Activated CD4-positive, CD25-positive, alpha-beta regulatory T cell treated with anti-CD3 and anti-CD28 coated beads, Interleukin-2, amount 50 U/mL, for 72 hours (primary cell): ENCODE measurements at places on chromosomes 7 and 10.

DNA sequence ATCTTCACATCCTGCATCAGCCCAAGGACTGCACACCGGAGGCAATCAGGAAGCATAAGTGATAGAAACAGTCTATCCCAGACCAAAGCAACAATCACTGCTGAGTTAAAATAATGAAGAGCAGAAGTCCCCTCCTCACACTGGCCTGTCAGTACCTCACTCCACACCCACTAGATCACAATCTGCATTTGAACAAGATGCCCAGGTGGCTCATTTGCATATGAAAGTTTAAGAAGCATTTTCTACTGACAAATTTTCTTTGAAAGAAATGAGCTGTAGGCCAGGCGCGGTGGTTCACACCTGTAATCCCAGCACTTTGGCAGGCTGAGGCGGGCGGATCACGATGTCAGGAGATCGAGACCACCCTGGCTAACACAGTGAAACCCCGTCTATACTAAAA, 77.4 kb downstream of the CUL2 start:
- no peak for DNase-seq

DNA sequence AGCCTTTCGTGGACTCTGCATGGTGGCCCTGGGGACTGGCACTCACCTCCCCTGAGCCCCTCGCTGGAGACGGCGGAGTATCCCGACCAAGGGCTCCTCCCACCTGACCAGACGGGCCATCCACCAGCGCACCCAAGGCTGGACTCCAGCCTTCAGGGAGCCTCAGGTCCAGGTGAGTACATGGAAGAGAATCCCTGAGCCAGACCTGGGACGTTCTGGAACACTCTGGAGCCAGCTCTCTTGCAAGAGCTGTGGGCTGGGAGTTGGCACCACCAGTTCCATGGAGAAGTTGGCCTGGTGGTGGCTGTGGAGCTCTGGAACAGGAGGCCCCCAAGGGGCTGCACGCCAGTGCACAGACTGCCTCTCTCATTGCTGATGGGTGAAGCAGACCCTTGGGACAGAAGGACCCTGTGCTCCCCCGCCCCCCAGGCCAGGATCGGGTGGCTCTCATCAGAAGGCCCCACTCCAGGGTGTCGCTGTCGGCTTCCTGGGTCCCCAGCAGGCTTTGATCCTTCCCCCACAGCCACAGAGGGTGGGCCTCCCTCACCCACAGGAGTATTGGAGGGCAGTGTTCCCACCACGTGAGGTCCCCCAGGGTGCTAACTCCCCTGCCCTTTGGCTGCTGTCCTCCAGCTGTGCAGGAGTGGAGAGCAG, 189.9 kb downstream of the EBF3 start:
- DNase-seq: no peak

GRCh38 chr10:124222988-124223710, 129.8 kb upstream of the CHST15 start:
- DNase-seq: no peak

DNA sequence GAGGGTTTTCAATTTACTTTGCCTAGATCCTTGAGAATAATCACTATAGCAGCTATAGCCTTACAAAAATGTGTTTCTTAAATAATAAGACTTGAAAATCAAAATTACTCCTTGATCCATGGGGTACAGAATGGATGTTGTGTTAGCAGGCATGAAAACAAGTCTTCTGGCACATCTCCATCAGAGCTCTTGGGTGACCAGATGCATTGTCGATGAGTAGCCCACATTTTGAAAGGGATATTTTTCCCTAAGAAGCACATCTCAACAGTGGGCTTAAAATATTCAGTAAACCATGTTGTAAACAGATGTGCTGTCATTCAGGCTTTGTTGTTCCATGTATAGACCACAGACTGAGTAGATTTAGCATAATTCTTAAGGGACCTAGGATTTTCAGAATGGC, 827.8 kb downstream of the GRM8 start:
- no peak for DNase-seq

DNA sequence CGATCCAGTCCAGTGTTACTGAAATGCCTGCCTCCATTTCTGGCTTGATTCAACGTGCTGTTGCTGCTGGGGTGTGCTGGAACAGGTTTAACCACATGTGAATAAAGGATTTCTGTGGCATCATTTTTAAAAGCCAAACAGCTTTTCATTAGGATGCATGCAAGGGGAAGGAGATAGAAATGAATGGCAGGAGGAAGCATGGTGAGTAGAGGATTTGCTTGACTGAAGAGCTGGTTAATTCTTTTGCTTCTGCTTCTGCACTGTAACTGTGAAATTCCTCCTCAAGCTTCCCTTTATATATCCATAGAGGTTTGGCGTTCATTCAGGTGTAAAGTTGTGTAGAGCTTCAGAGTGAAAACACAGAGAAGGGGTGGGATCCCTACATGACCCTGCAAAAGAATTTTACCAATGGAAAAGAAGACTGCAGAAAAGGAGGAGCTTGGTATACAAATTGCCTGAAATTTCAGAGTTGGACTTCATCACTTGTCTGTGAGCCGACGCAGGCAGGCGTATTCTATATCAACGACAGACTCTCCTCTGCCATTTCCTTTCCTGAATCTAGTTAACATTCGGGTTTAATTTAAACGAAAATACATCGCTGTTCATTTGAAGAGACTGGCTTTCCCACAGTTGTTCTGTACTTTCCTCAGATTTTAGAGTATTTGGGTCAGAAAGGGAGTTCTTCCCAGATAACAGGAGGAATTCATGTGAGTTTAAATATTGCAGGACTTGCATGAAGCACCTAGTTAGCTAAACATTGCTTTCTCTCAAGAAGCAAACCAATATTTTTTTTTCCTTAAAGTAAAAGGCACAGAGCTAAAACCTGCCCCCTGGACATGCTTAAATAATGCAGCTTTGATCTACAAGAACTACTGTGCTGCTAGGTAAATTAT, at the start of gene SOSTDC1:
Gene SOSTDC1 (minus strand): TSS at position 270 of the 893 bp plus-strand sequence. CDS start 70 bp downstream, at position 200.
- DNase-seq: no peak

- DNase-seq: no peak
Measured at GRCh38 chr10:34017281-34017680, 682.8 kb upstream of the NRP1 start.

- no peak for DNase-seq
Measured at GRCh38 chr7:81029511-81029910, 110.7 kb upstream of the SEMA3C start.

GRCh38 chr7:133650487-133651300, 397.8 kb downstream of the EXOC4 start:
- no peak for DNase-seq

GRCh38 chr10:3887404-3887803, 102.4 kb upstream of the KLF6 start:
- DNase-seq: no peak
